ENCODE measurements at places on chromosomes 2 and 18. TPM values are rescaled to one million over a fixed set of nuclear protein-coding genes. Genes with fewer than 3 reads are reported as not detected.

The SERPINB13 gene
- not detected for total RNA-seq

The HEATR5B gene
- 8.4 TPM for total RNA-seq

The RETREG2 gene
- 86.5 TPM for total RNA-seq

The DSG4 gene
- 0.02 TPM for total RNA-seq

The GAREM2 gene
- 6.3 TPM for total RNA-seq

The SLC38A11 gene
- total RNA-seq: not detected

The PRKAG3 gene
- total RNA-seq: not detected

The CAPN14 gene
- total RNA-seq: 0.05 TPM

The PLEKHH2 gene
- total RNA-seq: 0.92 TPM

The BABAM2 gene
- total RNA-seq: 45.6 TPM

The OTOF gene
- total RNA-seq: 0.03 TPM

The TBR1 gene
- 0.11 TPM for total RNA-seq

The KCTD1 gene
- 34.7 TPM for total RNA-seq

The SLC11A1 gene
- total RNA-seq: 0.28 TPM

The SLC14A1 gene
- not detected for total RNA-seq

The TRIM43 gene
- total RNA-seq: 0.05 TPM

The CYP27C1 gene
- total RNA-seq: 5.3 TPM

The C2orf15 gene
- 0.45 TPM for total RNA-seq
